ENCODE measurements at places on chromosomes 4 and X.

DNA sequence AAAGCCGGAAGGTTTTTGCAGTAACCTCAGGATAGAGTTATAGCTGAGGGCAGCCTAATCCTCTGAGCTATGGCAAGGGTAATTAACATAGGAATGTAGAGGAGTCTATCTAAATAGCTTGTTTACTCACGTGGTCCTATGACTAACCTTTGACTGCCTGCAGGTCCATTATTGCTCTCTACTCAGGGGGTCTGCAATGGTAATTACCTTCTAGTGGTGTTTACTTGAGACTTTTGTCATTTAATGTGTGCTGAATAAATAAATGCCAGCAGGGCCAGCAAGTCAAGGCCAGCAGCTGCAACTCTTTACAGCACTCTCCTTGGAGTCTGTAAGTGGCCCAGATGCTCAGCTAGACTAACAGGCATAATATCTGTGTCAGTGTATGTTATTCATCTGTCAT lies 212.7 kb upstream of the FMR1 start:
- no peak for DNase-seq

DNA sequence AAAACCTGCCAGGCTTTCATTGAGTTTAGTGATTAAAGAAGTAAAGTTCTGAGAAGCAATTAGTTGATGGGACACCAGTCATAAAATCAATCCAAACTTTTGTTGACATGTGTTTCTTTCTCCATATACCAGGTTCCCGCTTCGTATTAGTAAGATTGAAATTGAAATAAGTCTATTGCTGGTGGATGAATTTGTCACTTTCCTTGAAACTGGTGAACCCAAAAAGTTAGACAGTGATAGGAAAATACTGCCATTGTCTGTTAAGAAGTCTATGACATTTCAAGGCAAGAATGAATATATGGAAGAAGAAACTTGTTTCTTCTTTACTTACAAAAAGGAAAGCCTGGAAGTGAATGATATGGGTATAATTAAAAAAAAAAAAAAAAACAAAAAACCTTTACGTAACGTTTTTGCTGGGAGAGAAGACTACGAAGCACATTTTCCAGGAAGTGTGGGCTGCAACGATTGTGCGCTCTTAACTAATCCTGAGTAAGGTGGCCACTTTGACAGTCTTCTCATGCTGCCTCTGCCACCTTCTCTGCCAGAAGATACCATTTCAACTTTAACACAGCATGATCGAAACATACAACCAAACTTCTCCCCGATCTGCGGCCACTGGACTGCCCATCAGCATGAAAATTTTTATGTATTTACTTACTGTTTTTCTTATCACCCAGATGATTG lies at the start of gene CD40LG:
Gene CD40LG (plus strand): TSS at position 482 of the 684 bp plus-strand sequence. CDS start 91 bp downstream, at position 573.
- DNase-seq: no peak

DNA sequence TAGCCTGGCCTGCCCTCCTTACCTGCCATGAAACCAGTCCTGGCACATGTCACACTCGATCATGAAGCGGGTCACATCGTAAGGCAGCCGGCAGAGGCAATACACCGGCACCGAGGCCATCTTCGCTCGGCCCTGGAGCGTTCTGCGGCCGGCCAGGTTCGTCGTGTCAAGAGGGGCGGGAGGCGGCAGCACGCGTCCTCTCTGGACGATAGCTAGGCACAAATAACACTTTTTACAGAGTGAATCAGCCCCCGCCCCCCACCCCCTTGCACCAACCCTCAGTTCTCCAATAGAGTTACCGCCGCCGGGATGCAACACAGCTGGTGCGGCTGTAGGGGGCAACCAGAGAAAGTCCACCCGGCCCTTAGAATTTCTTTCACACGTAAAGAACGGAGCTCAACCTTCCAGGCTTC lies 1.7 kb downstream of the PHF8 start:
- peak; percentile 5 for DNase-seq

DNA sequence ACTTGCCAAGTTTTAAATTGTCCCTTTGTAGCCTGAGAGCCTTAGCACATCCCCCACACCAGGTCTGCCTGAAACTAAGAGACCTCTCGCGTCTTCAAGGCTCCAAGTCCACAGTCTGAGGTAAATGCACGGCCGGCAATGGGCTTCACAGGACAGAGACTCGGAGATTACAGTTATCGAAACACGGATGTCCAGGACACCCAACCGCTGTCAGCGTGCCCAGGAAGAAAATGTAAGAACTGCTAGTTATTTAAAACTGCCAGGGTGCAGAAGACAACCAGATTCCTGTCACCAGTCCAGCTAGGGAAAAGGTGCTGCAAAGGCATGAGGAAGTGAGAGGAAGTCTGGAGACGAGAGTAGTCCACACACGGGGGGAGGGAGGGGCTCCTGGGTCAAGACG lies 28.9 kb downstream of the ZNF827 start:
- DNase-seq: no peak

- DNase-seq: no peak
Measured at GRCh38 chr4:24802648-24803047, 7.3 kb downstream of the SOD3 start.

GRCh38 chr4:675980-676870 lies 1.9 kb downstream of the MYL5 start:
- DNase-seq: no peak
